ENCODE measurements at places on chromosomes 3 and 15.
A peak's percentile ranks its signal among the peaks of the same experiment; 100 is the strongest.

- DNase-seq, result no peak
Observed at GRCh38 chr15:63080634-63081250, 38.2 kb downstream of the TPM1 start.

DNA sequence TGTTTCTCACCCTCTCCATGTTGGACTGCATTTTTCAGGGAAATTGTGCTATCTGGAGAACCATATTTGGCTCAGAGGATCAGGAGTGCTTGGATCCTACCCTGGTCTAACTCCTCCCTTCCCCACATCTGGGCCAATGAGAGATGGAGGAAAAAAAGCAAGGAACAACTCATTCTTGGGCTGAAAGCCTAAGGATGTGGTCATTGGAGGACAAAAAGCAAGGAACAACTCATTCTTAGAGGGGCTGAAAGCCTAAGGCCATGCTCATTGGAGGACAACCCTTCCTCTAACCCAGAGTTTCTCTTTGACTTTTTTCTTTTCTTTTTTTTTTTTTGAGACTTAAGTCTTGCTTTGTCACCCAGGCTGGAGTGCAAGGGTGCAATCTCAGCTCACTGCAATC, 48.6 kb upstream of the CHRNB4 start:
- DNase-seq, result no peak

- no peak for DNase-seq
Observed at GRCh38 chr15:98878172-98878571, 129.4 kb downstream of the PGPEP1L start.

DNA sequence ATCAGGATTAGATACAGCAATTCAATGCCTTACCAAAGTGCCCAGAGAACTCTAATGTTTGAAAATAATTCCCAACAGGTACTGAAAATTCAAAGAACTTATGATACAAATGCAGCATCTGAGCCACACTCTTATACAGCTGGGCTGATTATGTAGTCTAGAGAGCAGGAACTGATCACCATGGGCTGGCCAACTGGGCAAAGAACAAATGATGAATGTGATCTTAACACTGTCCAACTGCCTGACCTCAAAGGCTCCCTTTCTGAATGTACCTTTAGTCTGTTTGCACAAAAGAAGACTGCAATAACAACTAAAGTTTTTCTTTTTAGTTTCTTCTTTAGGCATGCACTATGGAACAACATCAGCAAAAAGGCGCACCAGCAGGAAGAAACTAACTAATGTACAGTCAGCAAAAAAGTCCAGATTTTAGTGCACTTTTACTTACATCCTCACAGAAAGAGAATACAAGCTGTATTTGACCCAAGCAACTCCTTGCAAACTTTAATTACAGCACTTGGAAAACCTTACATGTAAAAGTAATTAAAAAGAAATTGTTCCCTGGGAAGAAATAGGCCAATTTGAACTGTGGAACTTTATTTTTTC, 1095.1 kb downstream of the IGSF11 start:
- DNase-seq, result no peak

DNA sequence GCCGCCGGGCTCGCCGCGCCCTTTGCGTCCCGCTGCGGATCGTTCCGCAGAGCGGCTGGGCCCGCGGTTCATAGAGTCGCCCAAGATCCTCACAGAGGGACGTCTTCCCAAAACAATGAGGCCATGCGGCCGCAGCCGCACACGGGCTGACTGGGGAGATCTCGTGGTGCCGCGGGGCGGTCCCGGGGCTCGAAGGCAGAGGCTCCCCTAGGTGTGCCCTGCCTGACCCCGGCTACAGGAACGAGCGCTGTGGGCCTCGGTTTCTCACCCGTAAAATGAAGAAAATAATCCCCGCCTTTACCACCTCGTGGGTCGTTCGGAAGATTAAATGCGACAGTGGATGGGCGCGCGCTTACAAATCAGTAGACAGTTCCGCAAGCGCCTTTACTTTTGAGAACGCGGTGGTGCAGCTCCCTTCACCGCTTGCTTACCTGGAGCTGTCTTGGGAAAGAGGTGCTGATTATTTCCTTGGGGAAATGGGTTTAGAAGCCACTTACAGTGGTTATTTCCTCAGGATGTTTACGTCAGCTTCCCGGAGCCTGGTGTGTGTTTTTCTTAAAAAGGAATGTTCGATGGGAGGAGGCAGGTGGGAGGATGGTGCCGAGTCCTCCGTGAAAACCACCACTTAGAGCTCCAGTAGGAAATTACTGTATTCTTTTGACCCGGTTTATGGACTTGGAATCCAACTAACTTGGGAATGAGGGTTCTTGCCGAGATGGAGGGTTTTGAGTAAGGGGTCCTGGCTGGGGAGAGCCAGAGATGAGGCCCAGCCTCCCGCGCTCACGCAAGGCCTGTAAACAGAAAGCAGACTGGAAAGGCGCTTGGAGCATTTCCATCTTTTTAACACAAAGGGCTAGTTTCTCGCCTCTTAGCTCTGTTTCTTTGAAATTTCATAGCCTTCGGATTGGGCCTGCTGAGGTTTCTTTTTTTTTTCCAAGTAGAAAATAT, 1.9 kb upstream of the MEX3B start:
- no peak for DNase-seq

- peak; percentile 83 for DNase-seq
Observed at GRCh38 chr3:123329636-123330340, 119.1 kb downstream of the ADCY5 start.

DNA sequence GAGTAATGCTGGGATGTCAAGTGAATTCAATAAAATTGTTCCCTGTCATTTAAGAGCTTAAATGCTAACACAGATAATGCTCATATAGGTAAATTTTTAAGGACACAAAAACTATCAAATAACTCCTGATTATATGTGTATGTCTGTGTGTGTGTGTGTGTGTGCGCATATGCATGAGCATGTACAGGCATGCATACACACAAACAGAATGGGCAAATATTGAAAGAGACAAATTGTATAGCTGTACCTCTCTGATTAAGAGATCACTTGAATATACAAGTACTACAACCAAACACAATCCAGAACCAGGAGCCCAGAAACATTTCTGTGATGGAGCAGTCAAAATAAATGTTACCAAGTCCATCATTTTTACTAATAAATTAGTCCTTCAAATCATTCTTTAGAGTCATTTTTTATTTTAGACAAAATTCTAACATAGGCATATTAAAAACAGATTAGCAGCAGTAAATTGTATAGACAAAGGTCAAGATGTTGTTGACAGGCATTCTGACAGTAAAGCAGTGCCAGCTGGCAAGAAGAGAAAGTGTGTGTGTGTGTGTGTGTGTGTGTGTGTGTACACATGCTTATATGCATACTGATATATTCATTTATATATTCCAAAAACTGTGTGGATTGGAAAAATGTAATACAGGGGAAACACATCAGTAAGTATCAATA, 145.3 kb downstream of the CD47 start:
- no peak for DNase-seq

GRCh38 chr3:178419071-178419470, 117.2 kb upstream of the KCNMB2 start:
- DNase-seq, result no peak

- no peak for DNase-seq
Observed at GRCh38 chr15:27865323-27865922, 233.7 kb downstream of the OCA2 start.

- DNase-seq, result no peak
Observed at GRCh38 chr3:39110041-39110639, 2.7 kb downstream of the TTC21A start.

GRCh38 chr15:31179693-31180092, 78.2 kb upstream of the TRPM1 start:
- DNase-seq, result no peak

DNA sequence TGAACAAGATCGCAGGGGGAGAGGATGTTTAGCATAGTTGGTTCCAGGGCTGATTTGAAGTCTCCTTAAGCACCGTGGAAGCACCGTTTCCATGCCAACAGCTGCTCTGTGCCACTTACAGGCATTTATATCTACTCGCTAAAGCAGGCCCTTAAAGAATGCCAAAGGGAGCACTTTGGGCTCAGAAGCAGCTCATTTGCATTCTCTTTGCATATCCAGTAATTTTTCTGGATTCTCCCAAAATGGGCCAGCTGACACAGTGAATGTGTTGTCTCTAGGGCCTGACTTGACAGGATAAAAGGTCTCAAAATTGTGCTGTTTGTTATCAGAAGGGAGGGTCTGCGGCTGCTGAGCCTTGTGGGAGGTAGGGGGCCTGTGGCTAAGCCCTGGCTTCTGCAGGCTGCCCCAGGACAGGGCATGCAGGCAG, 138.6 kb downstream of the FBLN2 start:
- DNase-seq, result no peak

DNA sequence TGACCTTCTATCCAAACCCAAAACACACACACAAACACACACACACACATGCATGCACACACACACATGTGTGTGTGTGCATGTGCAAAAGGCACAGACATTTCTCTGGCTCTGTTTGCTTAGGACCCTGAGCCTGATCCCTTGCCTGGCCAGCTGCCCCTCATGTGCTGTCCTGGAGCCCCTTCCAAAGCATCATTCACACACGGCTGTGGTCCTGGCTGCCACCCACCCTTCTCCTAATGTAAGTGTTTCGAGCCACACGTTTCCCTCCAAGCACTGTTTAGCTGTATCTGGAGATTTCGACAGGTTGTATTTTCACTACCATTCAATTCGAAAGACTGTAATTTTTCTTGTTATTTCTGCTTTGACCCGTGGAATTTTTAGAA, 45.8 kb upstream of the KLF13 start:
- peak; percentile 10 for DNase-seq

GRCh38 chr3:64607032-64607551, 80.7 kb downstream of the ADAMTS9 start:
- no peak for DNase-seq

DNA sequence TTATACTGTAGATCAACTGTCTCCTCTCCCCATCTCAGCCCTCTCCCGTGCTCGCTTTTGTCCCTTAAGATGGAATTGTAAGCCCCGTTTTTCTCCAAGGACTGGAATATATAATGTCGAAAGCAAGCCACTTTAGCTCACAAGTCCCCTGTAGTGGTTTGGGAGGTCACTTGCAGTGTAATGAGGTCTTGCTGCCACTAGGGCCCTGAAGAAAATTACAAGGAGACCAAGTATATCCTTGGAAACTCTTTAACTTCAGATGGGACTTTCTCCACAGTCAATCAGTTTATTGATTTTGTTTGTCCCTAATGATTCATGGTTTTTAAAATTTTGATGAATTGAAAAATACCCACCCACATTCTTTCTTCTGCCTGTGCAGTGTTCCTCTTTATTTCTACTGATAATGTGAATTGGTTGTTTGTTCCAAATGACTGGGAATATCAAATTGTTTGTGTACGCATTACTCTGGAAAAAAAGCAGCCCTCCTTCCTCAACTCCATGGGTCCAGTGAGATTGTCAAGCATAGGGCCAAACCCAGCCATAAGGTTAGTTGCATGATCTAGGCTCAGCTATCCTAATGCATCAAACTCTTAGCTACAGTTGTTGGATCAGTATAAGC, 294.8 kb downstream of the MCTP2 start:
- no peak for DNase-seq

- DNase-seq, result no peak
Observed at GRCh38 chr3:149660462-149660861, 2.6 kb upstream of the WWTR1 start.

DNA sequence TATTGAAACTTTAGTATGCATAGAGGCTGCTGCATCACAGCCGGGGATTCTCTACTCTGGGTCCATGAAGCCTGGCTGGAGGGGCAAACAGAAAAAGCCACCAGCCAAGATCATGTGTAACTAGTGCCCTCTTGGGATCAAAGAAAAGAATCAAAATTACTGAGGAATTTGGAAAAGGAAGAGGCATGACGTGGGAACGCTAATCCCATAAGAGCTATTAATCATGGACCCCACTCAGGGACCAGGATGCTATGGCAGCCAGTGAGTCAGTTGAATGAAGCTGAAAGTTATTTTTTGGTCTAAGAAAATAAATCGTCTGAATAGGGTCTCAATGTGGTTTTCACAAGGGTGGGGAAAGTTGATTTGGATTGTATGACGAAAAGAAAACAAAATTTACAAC, 1165.1 kb downstream of the ROBO2 start:
- DNase-seq, result no peak

DNA sequence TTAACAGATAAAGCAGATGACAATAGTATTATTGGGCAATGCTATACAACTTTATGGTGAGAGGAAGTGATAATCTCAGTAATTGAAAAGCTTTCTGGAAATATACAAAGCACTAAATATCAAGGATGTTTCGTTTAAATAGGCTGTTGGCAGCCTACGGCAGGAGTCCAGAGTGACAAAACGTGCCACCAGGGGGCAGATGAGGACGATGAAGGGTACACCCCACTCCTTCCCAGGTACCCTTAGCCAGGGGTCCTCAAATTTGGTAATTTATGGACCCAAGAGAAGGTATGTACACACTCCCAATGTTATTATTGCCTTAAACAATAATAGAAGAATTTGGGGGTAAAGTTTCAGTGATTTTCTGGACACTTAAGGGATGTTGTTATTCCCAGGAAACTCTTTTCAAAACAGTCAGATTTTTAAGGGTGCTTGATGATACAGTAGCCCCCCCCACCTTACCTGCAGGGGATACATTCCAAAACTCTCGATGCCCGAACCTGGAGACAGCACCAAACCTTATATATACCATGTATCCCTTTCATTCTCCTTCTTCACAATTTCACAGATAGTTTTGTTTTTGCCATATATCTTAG, 1.4 kb upstream of the MAGEL2 start:
- no peak for DNase-seq

- DNase-seq, result no peak
Observed at GRCh38 chr15:91553196-91553854, 300.2 kb upstream of the SLCO3A1 start.

DNA sequence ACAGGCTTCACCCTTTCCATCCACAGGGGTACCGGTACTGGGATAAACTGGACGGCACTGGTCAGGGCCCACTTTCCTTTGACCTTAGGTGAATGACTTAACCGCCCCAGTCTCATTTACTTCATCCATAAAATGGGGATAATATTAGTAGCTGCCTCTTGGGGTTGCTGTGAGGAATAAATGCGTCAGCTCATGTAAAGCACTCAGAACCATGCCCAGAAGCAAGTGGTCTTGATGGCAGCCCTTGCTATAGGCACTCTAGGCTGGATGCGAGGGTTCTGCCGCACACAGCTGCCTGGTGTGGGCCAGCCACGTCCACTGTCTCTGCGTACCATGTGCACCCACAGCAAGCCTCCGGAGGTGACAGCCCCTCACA, 32.2 kb upstream of the FBLN2 start:
- DNase-seq, result no peak

DNA sequence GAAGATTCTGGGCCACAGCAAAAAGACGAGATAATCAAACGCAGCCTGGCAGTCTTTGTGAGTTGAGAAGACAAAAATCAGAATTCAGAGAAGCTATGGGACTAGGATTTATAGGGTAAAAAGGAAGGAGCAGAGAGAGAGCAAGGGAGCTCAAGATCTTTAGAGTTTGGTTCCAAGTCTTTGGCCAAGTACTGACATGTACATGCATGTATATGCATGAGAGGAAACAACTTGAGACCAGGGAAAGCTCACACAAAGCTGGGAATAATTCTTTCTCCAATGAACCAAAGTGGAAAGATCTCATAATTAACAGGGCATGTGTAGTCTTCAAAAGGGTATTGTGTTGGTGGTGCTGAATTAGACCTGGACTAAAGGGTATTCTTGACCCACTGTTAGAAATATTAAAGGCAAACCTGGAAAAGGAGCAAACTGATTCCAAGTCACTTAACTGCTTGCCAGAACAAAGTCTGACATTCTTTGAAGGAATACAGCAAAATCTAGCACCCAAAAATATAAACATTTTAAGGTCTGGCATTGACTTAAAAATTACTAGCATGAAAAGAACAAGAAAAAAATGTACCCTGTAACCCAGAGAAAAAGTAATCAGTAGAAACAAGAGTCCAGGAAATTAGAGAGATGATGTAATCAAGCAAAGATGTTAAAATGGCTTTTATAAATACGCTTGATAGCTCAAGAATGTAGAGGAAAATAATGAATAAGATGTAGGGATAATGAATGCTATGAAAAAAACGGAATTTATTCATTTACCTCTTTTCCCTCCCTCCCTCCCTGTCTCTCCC, 226.0 kb upstream of the CGNL1 start:
- DNase-seq, result no peak

All from breast epithelium (tissue), 4 donors.